ENCODE measurements at places on chromosomes 1 and 21.
A peak's percentile ranks its signal among the peaks of the same experiment; 100 is the strongest.

- DNase-seq: no peak
These were observed 79.2 kb downstream of the SGIP1 start for GRCh38 chr1:66613187-66613586.

- no peak for DNase-seq
These were observed 19.2 kb downstream of the ELAPOR1 start for GRCh38 chr1:109133002-109133706.

- DNase-seq: no peak
These were observed 127.5 kb upstream of the ADAMTS5 start for GRCh38 chr21:27094184-27094948.

DNA sequence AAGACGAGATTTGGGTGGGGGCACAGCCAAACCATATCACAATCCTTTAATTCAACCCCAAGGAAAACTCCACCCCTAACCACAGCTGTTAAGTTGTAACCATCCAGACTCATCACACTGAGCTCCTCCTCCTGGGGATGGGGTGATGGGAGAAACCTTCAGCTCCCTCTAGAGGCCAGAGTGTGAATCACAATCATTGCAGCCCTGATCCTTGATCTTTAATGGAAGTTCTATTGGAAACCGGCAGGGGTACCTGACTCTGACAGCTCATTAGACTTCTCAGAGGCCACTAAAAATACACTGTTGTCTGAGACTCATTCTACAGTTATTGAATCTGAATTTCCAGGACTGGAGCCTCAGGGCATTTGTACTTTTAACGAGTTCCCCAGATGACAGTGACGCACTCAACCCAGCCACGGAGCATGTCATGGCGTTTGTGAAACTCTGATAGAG, 127.2 kb downstream of the IGSF21 start:
- peak; percentile 93 for DNase-seq

Measured in mesendoderm (in vitro differentiated cells).